Stimulated activated CD8-positive, alpha-beta memory T cell treated with anti-CD3 and anti-CD28 coated beads, Interleukin-7, amount 100 ng/mL, for 1 hour (primary cell): ENCODE measurements at places on chromosomes 7 and 10.

GRCh38 chr10:70809011-70809611 lies 6.6 kb upstream of the SGPL1 start:
- DNase-seq = no peak

- DNase-seq = no peak
Observed at GRCh38 chr10:34768261-34768971, 46.7 kb downstream of the PARD3 start.

GRCh38 chr7:153832160-153832559 lies 220.0 kb upstream of the DPP6 start:
- no peak for DNase-seq

DNA sequence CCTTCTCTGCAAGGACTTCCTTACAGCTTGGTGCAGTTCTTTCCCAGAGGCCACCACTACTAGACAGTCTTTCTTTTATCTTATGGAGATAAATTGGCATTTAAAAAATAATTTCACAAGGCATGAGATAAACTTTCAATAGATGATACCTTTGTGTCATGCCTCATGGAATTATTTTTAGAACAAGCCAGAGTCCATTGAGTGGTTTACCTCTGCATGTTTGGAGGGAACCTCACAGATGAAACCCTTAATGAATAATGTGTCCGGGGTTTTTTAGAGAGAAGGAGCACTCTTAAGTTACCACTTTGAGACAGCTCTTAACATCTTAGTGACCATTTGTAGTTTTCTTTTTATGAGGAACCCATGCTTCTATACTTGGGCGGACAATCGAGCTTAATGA lies 17.2 kb downstream of the NODAL start:
- no peak for DNase-seq

DNA sequence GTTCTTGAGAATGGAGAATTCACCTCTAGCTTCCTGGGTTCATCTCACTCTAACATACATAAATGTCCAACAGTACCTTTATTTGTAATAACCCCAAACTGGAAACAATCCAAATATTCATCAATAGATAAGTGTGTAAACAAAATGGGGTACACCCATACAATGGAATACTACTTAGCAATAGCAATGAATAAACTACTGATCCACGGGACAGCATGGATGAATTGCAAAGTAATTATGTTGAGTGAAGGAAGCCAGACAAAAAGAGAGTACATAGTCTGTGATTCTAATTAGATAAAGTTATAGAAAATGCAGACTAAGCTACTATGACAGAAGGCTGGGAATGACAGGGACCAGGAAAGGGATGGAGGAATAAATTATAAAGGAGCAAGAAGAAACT lies 391.3 kb downstream of the CCSER2 start:
- DNase-seq = no peak

DNA sequence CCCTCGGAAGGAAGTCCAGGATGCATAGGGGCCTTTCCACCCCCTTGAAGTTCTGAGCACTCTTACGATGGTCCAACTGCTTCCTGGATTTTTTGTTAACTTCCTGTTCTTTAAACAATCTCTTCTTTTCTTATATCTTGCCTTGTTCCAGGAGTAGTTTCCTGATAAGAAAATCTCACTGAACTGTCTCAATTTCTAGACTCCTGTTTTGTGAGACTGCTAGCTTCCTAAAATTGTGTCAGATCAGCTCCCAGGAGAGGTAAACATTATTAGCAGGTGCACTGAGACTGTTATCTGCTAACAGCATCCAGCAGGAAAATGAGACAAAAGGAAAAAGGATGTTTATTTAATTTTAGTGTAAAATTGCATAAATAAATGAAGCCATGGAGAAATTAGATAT lies 106.2 kb upstream of the PITRM1 start:
- DNase-seq = no peak

DNA sequence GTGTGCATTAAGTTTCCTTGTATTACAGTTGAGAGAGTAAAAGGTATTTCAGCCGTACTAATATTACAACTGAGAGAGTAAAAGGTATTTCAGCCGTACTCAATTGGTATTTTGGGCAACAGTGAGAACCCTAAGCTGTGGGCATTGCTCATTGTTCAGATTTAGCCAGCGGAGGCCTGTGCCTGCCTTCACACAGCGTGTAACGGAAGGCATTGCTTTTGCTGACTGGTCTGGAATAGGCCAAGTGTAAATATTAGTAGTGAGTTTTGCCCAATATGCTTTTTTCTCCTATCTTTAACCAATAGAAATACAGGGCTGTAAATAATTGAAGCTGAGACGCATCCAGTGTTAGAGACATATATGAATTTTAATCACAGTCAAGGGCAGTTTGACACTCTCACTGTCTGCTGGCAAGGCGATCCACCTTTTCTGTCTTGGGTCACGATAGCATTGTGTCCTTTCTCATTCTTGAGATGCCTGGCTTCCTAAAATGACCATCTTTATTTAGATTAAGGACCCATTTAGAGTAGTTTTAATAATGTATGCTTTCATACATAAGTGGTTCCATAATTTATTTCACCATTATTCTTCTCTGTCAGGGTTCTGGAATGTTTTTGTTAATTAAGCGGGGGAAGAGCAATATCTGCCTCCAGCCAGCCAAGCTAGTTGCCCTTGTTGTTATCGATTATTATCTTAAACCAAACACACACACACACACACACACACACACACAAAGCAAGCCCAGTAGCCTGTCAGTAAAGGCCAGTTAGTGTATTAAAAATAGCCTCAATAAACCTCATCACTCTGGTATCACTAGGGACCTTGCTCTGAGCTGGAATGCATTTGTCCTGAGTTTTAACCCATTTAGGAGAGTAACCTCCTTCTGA lies 130.7 kb downstream of the CELF2 start:
- DNase-seq = no peak
